ENCODE measurements at places on chromosomes 4 and X.

GRCh38 chrX:55056820-55057674 is 17.8 kb upstream of the PAGE2B start:
- peak; percentile 18 for DNase-seq

GRCh38 chrX:110914281-110914680 is 118.7 kb upstream of the CHRDL1 start:
- no peak for DNase-seq

GRCh38 chr4:138188406-138189084 is 53.6 kb downstream of the SLC7A11 start:
- DNase-seq = no peak

GRCh38 chr4:182206266-182206665 is 36.9 kb upstream of the TENM3 start:
- no peak for DNase-seq

- DNase-seq = peak; percentile 72
Measured at GRCh38 chrX:152072236-152072635, 66.1 kb downstream of the MAGEA10 start.

- DNase-seq = peak; percentile 21
Measured at GRCh38 chrX:140766024-140766611, 56.6 kb downstream of the LINC00632 start.

- no peak for DNase-seq
Measured at GRCh38 chr4:72496119-72496518, 72.9 kb downstream of the ADAMTS3 start.

DNA sequence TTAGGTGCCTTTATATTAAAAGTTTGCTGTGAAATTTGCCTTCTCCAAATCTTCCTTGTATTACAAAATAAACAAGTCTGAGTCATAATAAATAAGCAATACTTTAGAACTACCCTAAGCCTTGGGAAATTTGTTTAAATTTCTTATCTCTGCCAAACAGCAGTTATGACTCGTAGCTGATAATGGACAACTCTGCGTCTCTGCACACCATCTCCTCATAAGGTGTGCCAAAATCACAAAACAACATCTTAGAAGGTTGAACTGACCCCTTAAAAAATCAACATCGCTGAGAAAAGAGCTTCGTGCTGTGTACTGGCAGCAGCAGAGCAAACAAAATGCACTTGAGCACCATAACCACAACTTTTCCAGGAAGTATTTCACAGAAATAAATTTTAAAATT is 22.0 kb downstream of the OR13H1 start:
- no peak for DNase-seq

GRCh38 chrX:21469071-21469470 is 94.9 kb downstream of the CNKSR2 start:
- no peak for DNase-seq

DNA sequence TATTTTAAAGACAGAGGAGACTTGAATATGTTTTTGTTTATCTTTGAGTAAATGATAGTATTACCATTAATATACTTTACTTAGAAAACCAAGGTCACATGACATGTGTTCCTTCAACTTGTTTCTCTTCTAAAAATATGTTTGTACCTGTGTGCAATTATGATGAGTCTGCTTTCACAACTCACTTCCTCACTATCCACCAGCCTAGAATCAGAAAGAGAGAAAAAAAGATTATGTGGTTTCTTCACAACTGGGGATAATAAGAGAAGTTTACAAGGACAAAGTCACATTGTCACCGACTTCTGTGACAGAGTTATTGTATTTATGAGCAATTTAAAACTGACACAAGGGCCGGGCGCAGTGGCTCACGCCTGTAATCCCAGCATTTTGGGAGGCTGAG is 1112.1 kb downstream of the RPA4 start:
- no peak for DNase-seq

GRCh38 chr4:94408549-94409374 is 43.0 kb upstream of the PDLIM5 start:
- no peak for DNase-seq

GRCh38 chr4:118950929-118951570 is 62.4 kb downstream of the SYNPO2 start:
- no peak for DNase-seq

GRCh38 chr4:828641-829271 is 2.8 kb upstream of the CPLX1 start:
- peak; percentile 33 for DNase-seq

DNA sequence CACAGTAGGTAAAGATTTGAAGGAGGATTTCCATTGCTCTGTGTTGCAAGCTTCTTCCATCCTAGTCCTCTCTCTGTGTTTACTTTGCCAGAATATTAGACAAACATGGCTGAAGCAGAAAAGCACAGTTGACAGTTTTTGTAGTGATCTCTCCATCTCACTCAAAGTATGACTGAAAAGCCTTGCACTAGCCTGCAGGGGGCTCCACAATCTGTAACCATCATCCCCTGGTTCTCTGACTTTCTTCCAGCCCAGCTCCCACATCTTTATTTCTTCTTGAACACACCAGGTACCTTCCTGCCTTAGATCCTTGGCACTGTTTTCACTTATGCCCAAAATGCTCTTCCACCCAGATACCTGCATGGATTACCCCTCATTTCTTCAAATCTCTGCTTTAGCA is 34.1 kb upstream of the HHIP start:
- DNase-seq = peak; percentile 4
